ENCODE measurements at places on chromosomes 6 and 20.

- peak; percentile 82 for DNase-seq
These were observed 65.2 kb downstream of the CDS2 start for GRCh38 chr20:5191829-5192569.

- DNase-seq: no peak
These were observed 41.5 kb upstream of the RNF24 start for GRCh38 chr20:4056880-4057279.

DNA sequence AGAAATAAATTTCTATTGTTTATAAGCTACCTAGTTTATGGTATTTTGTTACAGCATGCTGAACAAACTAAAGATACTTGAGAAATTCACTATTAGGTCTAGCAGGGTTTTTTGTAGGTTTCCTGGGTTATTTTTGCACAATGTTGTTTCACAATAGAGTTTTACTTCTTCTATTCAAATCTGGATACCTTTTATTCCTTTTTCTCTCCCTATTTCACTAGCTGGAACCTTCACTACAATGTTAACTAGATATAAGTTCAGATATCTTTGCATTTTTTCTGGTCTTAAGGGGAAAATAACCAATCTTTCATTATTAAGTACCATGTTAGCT is 237.7 kb upstream of the CITED2 start:
- no peak for DNase-seq

GRCh38 chr6:53737746-53738145 is 57.1 kb upstream of the LRRC1 start:
- DNase-seq: no peak

GRCh38 chr20:16020971-16021370 is 552.3 kb downstream of the KIF16B start:
- peak; percentile 78 for DNase-seq

DNA sequence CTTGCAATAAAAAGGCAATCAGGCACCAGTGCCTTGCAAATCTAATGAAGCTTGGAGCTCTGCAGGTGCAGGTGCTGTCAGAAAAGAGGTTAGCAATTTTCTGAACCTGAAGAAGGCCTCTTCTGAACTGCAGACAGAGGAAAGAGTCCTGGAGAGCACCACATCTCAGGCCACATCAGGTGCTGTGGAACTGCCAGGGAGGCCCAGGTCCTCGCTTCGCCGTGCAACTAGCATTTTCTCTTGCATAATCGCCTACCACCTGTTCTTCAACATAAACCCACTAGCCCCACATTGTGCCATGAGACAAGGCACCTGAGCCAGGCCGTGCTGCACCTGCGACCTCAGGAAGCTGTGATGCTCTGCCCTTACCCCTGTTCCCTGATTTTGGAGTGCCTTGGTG is 187.6 kb downstream of the DTNBP1 start:
- DNase-seq: no peak

GRCh38 chr6:168225471-168225911 is 94.1 kb downstream of the DACT2 start:
- DNase-seq: no peak

GRCh38 chr20:10006447-10007090 is 28.2 kb upstream of the ANKEF1 start:
- DNase-seq: no peak
